ENCODE measurements at places on chromosomes 7 and 10.

- DNase-seq, result no peak
These were observed 36.6 kb downstream of the CNNM1 start for GRCh38 chr10:99365736-99366135.

DNA sequence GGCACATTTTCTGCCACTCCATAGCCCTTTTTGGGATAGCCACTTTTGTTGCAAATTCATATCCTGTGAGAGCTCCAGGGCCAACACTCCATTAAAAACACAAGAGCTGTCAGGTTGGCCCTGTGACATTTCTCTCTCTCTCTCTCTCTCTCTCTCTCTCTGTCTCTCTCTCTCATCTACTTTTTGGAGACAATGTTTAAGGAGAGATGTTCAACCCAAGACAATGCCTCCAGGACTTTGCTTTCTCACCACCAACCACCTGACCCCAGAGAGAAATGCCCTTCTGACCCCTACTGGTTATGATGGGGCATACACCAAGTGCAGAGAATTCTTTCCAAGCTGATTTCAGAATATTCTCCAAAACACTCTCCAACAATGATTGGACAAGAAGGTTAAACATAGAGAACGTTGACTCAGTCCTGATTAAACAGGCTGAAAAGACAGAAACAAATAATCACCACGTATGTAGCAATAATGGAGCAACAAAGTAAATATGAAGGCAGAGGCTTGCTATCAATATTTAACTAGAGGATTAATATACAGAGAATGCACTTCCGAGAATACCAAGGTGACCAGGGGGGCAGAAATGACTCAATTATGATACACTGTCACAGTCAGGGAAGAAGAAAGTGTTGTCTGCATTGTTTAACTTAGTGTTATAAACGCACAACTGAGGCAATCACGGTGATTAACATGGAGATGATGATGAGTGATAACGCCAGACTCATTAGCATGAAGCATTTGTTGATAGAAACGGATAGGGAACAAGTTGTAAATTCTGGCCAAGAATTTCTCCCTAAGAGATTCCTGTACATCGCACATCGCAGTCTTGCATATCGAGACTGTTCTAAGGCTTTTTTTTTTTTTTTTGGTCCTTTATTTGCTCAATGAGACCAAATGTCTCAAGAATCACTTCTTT, 178.5 kb downstream of the NRP1 start:
- no peak for DNase-seq

GRCh38 chr7:149625340-149625946, 127.8 kb upstream of the ZNF746 start:
- no peak for DNase-seq

GRCh38 chr7:116534790-116535189, 10.0 kb downstream of the CAV1 start:
- DNase-seq, result no peak

- no peak for DNase-seq
These were observed 36.2 kb downstream of the MPP7 start for GRCh38 chr10:28266449-28267224.

- DNase-seq, result no peak
These were observed 508.3 kb upstream of the ADARB2 start for GRCh38 chr10:2245580-2245979.
